ENCODE measurements at places on chromosomes 3 and 15. TPM values are rescaled to one million over a fixed set of nuclear protein-coding genes. Genes with fewer than 3 reads are reported as not detected.

The PPP1R14D gene
- total RNA-seq, result not detected

The ZNF662 gene
- 8.9 TPM for total RNA-seq

The MYD88 gene
- total RNA-seq, result 27.8 TPM

The IL5RA gene
- not detected for total RNA-seq

The VIPR1 gene
- total RNA-seq, result 48.7 TPM

DNA sequence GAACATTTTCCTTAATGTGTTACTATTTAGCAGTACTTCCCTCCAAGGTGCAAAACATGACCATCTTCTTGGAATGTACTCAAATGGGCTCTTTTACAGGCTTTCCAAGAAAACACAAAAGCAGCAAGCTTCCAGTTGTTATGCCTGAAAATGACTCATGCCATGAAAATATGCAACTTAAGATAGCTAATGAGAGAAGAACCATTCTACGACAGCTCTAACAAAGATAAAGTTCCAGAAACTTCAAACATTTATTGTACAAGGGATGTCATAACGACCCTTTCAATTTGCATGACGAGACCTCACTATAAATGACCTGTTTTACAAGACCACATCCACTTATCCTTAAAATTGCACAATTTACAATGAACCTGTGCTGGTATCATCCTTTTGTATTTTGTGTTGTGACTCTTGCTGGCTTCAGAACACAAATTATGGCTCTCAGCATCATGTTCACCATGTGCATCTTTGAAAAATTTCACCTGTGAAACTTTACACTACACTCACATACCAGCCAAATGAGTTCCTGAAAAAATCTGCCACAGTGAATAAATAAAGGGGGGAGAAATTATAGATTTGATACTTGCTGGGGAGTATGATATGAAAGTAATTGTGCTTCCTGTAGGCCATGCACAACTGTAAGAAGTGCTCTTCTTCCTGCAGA is 433.7 kb downstream of the MAGI1 start:
- no peak for DNase-seq

DNA sequence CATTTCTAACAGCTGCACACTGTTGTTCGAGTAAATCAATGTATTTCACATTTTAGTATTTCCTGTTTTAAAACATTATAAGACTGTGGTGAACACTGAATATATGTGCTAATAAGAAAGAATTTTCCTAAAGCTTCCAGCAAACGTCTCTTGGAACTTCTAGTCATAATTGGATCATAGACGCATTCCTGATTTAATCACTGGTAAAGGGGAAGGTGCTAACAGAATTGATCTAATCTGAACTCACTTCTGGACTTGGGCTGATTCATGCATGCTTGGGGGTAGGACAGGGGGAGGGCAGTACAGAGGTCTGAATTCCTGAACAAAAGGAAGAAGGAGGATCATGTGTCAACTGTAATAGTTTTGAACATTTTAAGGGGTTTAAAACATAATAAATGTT is 7.3 kb upstream of the LEKR1 start:
- no peak for DNase-seq

GRCh38 chr3:87175732-87176131 is 51.4 kb upstream of the CHMP2B start:
- DNase-seq, result no peak

DNA sequence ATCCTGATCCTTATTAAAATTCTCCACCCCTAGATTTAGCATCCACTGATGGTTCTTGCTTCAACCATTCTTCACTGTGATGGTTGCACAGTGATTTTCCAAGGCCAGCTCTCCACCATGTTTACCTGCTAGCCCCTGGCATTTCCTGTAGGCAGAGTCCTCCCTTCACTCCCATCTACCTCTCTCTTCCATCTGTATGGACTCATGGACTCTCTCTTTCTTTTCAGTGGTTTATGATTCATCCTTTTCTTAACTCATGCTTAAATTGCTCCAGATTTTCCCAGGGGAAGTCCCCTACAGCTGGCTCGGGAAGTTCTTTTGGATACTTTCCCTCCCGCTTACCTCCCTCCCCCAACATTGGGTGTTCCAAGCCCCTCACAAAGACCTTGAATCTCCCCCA is 18.7 kb downstream of the TGM4 start:
- DNase-seq, result no peak

DNA sequence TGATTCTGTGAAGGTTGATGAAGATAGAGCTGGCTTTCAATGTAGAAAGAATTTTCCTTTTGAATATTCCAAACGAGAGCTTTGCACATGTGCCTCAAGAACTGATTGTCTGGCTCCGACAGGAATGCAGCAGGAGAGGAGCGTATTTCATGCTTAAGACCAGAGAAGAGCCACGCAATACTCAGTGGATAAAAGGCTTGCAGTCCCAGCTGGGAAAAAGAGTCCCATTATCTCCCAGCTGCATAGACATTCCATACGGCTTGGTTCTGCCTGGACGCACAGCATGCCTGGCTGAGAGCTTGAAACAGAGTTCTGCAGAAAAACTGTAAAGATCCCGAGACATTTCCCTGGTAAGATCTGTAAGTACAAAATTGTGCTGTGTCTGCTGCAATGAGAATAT is at the start of gene CNTN6:
CNTN6 (plus strand) TSS at position 254 of the 400 bp plus-strand sequence. CDS start 54,985 bp downstream, outside the sequence.
- no peak for DNase-seq

GRCh38 chr3:105417525-105418289 is 51.0 kb downstream of the ALCAM start:
- no peak for DNase-seq

DNA sequence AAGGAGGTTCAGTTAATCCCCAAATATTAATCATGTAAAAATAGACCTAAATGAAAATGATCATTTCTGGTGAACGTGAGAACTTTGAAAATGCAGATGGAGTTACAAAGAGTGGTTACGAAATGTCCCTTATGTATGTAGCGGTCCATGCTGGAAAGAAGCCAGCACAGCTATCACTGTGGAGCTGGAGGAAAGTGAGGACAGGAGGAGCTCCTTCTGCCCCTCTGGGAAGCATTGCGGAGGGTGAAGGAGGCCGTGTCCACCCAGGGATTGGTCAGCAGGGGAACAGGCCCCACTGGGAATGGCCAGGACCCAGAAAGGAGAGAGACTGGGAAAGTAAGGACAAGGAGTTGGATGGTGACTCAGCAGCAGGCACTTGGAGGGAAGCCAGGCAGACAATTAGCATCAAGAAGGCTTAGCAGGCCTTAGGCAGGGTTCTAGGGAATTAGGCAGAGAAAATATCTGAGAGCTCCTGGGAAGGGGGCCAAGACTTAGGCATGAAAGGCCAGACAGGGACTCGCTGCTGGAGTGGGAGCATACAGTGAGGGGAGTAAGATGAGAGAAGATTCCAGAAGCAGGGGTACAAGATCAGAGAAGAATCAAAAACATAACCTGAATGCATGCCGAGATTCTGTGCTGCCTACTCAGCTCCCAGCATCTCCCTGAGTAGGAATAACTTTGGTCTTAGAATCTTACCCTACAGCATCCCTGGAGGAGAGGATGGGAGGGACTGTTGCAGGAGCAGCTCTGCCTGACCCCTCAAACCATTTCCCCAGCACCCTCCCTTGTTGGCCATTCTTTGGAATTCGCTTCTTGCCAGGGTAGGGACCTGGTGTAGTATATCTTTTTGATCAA is 171.0 kb upstream of the UMPS start:
- DNase-seq, result peak; percentile 72

- no peak for DNase-seq
These were observed 563 bp downstream of the ARL6IP5 start for GRCh38 chr3:69085168-69085832.

GRCh38 chr3:42490243-42490642 is 12.2 kb upstream of the VIPR1 start:
- no peak for DNase-seq

GRCh38 chr15:57507111-57507510 is 84.6 kb upstream of the MYZAP start:
- DNase-seq, result no peak

Data from thoracic aorta (tissue), 2 donors.